NCI-H2227 treated with DMSO at 0.1 percent for 48 hours (cell line): ENCODE measurements at places on chromosomes 4 and X.

DNA sequence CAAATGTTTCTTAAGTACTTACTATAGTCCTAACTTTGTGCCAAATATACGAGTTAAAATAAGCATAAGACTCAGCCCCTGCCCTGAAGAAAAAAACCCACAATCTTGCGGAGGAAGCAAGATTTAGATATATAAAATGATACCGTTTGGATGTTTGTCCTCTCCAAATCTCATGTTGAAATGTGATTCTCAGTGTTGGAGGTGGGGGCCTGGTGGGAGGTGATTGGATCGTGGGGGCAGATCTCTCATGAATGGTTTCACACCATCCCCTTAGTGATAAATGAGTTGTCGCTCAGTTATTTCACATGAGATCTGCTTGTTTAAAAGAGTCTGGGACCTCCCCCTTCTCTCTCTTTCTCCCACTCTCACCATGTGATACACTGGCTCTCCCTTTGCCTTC lies 28.7 kb downstream of the EFHC2 start:
- DNase-seq, result no peak

- DNase-seq, result no peak
These were observed 837.4 kb downstream of the TRIML1 start for GRCh38 chr4:188976644-188977115.

- peak; percentile 52 for DNase-seq
These were observed 17.7 kb downstream of the ACSL1 start for GRCh38 chr4:184807797-184808712.

GRCh38 chr4:99875071-99875470 lies 19.2 kb downstream of the LAMTOR3 start:
- no peak for DNase-seq

DNA sequence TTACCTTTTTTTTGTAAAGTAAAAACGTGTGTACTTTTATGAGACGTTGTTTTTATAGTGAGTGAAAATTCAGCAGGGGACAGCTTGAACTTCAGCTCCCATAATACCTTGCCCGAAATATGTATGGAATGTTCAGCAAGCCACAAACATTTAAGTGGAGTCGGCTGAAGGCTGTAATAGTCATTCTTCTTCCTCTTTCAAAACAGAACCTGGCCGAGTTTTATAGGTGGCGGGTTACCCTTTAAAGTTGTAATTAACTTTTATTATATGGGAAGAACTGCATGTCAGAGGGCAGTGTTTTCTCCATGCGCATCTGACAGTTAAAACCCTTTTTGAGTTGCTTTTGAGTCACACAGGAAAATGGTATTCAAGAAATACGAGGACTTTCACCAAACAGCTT lies 50.7 kb downstream of the CLDN34 start:
- DNase-seq, result peak; percentile 43

DNA sequence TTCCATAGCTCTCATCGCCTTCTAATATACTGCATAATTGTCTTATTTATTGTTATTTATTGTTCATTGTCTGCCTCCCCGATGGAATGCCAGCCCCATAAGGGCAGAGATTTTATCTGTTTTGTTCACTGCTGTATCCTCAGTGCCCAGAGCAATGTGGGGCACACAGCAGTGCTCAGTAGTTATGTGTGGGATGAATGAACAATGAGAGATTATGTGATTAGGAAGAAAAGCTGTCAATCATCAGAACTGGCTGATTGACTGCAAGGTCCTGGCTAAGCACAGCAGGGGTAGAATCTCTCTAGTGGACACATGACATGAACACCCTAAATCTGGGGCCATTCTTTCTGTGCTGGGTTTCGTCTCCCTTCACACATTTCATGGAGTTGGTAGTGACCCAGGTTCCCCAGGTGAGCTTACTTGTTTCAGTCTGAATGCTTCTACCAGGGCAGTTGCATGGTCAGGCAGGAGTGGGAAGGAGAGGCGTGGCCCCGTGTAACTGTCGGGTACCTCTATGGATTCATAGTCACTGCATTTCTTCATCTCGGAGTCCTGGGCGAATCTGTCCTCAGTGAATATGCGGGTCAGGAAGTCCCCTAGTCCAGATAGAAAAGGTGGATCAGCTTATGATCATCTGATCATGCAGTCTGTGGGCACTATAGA lies 12.6 kb downstream of the PPEF2 start:
- no peak for DNase-seq

GRCh38 chr4:40265910-40266274 lies 69.1 kb downstream of the RHOH start:
- DNase-seq, result no peak

GRCh38 chr4:89316931-89317366 lies 9.3 kb upstream of the GPRIN3 start:
- no peak for DNase-seq

DNA sequence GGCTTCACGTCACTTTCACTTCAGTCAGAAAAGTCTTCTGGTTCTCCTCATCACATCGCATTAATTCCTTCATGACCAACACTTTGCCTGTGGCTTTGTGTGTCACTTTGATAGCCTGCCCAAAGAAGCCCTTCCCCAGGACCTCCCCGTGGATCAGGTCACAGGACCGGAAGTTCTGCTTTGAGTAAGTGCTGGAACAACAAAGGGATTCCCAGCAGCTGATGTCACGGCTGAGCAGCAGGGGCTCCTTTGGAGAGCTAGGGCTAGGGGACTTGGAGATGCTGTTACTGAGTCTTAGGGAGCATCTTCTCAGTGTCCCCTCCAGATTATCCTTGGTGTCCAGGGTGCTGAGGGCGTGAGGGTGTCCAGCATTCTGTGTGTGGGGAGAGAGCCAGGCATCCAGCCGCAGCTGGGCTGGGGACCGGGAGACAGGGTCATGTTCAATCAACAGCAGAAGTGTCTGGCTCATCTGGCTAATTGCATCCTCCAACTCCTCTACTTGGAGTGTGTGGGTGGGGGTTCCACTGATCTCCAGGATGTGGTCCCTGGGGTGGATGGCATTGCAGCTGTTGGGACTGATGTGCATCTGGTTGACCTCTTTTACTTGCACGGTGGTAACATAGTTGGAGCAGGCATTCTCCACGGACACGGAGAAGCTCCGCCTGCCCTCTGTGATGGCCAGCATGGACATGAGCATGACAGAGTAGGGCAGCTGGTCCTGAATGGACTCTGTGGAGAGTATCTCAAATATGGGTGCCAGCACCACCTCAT lies 39.2 kb upstream of the ARHGAP6 start:
- DNase-seq, result no peak

- no peak for DNase-seq
These were observed 10.6 kb downstream of the PBDC1 start for GRCh38 chrX:76183289-76184049.

GRCh38 chr4:41077628-41078027 lies 136.7 kb downstream of the APBB2 start:
- no peak for DNase-seq

- no peak for DNase-seq
These were observed 209.0 kb downstream of the HS6ST2 start for GRCh38 chrX:132749406-132749805.

- DNase-seq, result peak; percentile 3
These were observed 13.1 kb downstream of the RP2 start for GRCh38 chrX:46849933-46850332.

- DNase-seq, result no peak
These were observed 15.9 kb upstream of the SEL1L3 start for GRCh38 chr4:25878676-25879075.

DNA sequence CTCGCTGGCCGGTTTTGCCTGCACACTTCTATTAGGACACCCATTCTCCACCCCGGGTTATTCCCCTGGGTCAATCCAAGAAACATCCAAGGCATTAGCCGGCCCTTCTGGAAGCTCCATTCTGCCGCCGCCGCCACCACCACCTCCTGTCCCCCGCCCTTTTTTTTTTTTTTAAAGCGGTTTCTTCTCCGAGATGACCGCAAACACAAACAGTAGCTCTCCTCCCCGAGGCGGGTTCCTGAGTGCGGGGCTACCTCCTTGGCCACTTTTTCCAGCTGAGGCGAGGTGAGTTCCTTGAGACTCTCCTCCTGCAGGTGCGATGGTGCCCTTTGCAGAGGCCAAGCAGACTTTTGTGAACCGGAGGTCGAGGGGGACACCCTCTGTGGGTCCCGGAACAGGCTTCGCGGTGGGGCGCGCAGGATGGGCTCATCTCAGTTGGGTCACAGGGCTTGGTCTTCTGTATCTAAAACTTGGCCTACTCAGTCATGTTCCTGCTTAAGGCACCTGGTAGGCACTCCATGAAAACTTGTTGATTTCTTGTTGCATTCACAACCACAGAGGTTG lies 930 bp downstream of the NWD2 start:
- no peak for DNase-seq

DNA sequence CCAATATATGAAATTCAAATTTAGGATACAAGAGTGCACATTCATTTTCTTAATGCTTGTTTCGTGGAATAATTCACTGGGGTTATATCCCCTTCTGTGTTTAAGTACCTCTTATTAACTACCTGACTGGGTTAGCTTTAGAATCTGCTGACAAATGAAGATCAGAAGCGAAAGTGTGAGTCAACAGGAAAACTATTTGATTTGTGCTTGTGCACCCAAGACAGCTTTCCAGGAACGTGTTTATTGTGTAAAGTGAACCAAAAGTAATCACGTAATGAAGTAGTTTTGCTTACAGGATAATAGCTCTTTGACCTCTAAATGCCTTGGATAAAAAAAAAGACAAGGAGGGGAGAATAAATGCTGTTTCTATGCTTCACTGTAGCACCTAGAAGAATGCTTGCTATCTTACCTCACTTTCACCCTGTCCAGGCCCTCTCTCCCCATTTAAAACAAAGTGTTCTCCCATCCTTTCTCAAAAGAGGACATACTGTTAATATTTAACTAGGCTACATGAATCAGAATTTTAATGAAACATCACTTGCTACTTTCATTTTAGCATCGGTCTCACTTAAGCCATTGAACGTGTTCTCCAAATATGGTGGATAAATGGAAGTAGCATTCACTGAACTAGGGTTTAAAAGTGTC lies 141.9 kb downstream of the THOC2 start:
- no peak for DNase-seq

- no peak for DNase-seq
These were observed 115.9 kb upstream of the PDLIM3 start for GRCh38 chr4:185651137-185651677.

- no peak for DNase-seq
These were observed 1126.6 kb downstream of the FAT4 start for GRCh38 chr4:126441173-126442035.

- DNase-seq, result no peak
These were observed 3.1 kb upstream of the TCEANC start for GRCh38 chrX:13649838-13650237.

GRCh38 chrX:100606753-100607152 lies 22.0 kb downstream of the TNMD start:
- no peak for DNase-seq

DNA sequence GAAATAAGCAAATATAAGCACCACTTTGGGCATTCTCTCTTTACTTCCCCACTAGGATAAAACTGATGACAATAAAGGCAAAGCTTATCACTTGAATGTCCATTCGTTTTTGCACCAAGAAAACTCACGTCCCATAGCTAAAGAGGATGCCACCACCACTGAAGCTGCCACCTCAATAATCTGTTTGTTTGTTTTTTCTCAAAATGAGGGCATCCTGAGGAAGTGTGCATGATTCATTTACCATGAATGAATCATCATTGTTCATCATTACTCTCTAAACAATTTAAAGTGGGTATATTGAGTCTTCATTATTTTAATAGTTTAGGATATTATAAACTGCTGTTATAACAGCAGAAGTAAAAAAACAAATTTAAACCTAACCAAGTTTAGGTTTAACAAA lies 168.2 kb downstream of the DCTD start:
- no peak for DNase-seq

GRCh38 chr4:101864660-101865059 lies 74.1 kb downstream of the BANK1 start:
- DNase-seq, result no peak

DNA sequence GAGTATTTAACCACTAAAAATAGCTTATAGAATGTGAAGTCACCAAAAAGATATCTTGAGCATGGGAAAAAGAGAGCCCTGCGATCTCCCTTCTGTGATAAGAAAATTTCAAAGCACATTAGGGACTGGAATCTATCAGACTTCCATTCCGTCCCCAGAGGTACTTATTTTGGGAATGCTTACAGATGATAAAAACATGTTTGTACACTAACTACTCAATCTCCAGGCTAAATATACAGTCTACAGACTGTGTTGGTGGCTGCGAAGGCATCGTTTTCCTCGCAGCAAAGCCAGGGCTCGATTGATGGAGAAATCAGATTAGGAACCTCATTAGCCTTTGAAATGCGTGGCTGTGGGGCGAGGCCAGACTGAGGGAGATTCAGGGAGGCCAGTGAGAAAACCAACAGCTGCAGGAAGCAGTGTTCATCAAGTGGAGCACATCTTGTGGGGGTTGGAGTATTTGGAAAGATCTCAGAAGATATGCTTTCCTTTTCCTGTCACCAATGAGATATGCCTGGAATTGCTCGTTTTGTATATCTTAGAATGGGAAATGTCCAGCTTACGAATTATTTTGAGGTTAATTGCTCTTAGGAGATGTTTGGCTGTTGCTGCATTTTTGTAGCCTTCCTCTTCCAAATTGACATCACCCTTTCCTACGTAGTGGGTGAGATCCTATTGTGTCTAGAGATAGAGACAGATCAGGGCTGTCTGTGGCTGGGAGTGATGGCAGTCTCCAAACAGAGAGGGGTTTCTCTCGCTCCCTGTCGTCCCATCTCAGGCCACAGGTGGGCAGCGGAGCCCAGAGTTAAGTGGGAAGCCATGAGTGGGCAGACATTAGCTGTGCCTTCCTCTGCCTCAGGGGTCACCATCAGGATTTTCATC lies 224.9 kb upstream of the FAT1 start:
- no peak for DNase-seq

DNA sequence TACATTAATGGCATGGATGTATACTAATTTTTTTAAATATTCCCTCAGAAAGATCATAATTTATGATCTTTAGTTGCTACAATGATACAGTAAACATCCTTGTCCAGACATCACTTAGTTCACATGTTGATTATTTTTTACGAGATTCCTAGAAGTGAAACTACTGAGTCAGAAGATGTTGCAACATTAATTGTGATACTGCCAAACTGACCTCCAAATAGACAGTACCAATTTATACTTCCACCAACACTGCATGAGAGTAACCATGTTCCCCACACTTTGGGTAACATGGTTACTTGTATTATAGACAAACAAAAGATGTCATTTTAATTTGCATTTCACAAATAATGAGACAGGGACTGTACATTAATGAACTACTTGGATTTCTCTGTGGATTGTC lies 19.6 kb downstream of the RCHY1 start:
- no peak for DNase-seq

GRCh38 chrX:15977644-15978043 lies 123.0 kb upstream of the AP1S2 start:
- peak; percentile 41 for DNase-seq

GRCh38 chrX:103437147-103437873 lies 61.0 kb downstream of the BEX3 start:
- no peak for DNase-seq

DNA sequence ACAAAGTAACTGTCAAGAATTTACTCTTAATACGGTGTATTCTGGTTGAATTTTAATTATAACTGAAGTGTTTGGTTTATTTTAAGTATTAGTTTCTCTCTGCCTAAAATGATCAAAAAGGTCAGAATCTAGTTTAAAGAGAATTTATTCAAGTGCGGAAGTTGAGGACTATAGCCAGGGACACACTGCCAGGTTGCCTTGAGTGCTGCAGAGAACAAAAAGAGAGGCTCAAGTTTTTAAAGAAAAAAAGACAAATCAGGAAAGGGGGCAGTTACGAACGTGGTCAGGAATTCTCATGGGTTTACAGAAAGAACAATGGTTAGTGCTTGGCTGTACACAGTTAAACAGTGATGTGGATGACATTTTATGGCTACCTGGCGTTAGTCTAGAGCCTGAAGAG lies 81.3 kb downstream of the SNX25 start:
- no peak for DNase-seq

- DNase-seq, result no peak
These were observed 393.5 kb downstream of the KCNIP4 start for GRCh38 chr4:21555083-21555482.
